HepG2 (cell line): ENCODE measurements at places on chromosomes 12 and 14. TPM values are rescaled to one million over a fixed set of nuclear protein-coding genes. Genes with fewer than 3 reads are reported as not detected.

The RASSF9 gene
- polyA plus RNA-seq, result not detected in 2 replicates

The TMEM52B gene
- not detected in 2 replicates for polyA plus RNA-seq

DNA sequence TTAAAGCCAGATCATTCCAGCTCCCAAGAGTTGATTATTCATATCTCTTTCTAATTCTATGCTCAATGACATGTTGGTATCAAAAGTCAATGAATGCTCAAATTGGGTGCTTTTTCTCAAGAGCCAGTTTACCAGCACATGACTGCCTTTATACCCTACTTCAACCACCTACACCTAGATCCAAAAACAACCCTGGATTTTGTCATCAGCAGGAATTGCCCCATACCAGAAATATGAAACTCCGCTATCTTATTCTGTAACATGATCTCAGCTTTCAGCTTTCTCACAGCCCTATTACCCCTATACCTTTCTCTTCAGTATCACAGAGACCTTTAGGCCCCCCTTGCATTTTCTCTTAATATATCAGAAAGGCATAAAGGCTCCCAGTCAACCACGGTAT lies 32.3 kb upstream of the ESR2 start:
- no peak for DNase-seq

- DNase-seq, result no peak
Measured at GRCh38 chr12:112096667-112097066, 11.9 kb downstream of the NAA25 start.

DNA sequence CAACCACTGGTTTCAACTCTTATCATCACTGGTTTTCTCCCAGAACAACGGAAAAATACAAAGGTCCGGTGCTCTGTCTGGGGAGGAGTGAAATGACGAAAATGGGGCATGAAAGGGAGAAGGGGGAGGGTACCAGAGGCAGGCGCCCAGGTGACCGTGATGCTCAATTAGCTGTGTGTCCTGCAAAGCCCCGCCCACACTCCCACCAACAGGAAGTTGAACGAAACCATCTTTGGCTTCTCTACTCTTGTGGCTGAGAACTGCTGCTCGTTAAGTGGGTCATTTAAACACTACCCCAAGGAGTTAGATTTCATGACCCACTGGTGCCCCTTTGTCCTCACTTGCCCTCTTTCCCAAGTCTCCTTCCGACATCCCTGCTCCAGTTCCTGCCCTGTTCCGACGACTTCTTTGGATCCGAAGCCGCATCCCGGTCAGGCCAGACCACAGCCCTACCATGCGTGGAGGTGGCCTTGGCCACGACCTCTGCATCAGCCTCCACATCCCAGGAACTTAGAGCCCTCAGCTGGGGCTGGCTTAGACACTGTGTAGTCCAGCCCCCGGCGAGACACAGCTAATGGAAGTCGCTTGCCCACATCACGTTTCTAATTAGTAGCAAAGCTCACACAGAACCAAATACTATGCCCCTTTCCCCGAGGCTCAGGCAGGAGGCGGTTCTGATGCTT lies 11.4 kb upstream of the LRTM2 start:
- DNase-seq, result no peak

GRCh38 chr12:117967512-117967911 lies 1.3 kb downstream of the KSR2 start:
- no peak for DNase-seq

- DNase-seq, result no peak
Measured at GRCh38 chr14:84622357-84622756, 907.6 kb upstream of the FLRT2 start.

GRCh38 chr12:111100003-111100402 lies 179.6 kb upstream of the MYL2 start:
- DNase-seq, result no peak

GRCh38 chr12:42213954-42214426 lies 24.1 kb downstream of the YAF2 start:
- DNase-seq, result no peak

GRCh38 chr14:81562818-81563217 lies 29.2 kb upstream of the SEL1L start:
- DNase-seq, result no peak

DNA sequence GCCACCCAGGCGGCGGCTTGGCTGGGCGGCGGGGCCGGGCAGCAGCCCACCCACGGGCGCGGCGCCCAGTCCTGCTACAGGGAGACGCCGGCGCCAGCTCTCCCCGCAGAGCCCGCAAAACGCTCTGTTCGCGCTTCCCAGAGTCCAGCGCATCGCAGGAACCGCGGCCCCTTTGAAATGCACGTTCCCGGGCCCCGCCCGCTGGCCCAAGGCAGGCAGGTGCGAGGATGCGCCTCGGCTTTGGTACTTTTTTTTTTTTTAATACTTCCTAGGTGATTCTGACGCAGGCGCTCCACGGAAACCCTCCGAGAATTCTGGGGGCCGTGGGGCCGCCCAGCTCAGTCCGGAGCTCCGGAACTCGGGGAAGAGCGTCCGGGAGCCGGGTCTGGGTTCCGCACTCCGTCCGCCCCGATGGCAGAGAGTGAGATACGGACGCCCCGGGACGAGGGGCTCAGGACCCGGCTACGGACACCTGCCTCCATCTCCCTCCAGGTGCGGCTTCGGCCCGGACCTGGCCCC lies 483 bp downstream of the POC1B start:
- DNase-seq, result peak; percentile 17

- DNase-seq, result no peak
Measured at GRCh38 chr14:34211732-34212131, 250.3 kb downstream of the SPTSSA start.

DNA sequence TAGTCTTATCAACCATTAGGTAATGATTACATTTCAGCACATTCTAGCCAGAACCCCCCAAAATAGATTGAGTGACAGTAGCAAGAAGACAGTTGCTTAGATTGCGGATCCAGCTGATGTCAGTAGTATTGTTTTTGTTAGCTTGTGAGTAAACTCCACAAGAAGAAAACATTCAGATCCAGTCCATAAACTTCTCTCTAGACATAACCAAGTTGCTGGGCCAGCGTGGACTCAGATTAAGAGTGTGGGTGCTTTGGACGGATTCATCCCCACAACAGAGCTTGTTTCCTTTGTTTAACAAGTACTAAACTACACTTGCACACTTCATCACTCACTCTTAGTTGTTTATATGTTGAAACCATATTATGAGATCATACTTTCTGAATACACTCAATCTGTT lies 293.4 kb downstream of the NPAS3 start:
- no peak for DNase-seq

DNA sequence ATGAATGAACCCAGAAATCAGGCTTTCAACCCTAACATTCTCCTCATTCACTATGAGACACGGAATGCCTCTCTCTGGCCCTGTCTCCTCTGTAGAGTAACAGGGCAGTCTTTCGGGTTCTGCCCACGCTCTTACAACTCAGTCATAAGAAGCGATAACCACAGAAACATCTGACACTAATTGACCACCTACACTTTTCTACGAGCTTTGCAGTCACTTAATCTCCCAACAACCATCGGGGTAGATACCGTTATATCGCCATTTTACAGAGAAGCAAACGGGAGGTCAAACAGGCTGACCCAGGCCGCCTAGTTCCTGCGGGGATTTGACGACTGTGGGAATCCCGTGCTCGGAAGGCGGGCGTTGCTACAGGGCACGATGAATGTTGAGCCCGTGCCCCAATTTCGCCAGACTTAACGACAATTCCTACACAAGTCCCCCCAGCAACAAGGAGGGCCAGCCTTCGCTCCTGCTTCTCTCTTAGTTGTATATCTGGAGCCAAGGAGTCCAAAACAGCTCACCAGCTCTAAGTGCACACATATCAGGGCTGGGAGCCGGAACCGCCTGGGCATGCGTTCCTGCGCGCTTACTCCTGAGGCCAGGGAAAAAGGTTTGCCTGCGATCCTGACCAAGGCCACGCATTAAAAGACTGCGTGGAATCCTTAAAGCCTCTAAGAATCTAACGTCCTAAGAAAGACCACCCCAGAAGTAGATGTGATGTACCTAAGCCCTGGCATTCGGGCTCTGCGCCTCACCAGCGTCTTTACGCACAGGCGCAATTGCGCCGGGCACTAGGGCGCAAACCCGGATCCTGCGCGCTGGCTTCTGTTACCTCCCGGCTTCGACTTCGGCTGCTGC lies 38.7 kb upstream of the TBX5 start:
- no peak for DNase-seq

DNA sequence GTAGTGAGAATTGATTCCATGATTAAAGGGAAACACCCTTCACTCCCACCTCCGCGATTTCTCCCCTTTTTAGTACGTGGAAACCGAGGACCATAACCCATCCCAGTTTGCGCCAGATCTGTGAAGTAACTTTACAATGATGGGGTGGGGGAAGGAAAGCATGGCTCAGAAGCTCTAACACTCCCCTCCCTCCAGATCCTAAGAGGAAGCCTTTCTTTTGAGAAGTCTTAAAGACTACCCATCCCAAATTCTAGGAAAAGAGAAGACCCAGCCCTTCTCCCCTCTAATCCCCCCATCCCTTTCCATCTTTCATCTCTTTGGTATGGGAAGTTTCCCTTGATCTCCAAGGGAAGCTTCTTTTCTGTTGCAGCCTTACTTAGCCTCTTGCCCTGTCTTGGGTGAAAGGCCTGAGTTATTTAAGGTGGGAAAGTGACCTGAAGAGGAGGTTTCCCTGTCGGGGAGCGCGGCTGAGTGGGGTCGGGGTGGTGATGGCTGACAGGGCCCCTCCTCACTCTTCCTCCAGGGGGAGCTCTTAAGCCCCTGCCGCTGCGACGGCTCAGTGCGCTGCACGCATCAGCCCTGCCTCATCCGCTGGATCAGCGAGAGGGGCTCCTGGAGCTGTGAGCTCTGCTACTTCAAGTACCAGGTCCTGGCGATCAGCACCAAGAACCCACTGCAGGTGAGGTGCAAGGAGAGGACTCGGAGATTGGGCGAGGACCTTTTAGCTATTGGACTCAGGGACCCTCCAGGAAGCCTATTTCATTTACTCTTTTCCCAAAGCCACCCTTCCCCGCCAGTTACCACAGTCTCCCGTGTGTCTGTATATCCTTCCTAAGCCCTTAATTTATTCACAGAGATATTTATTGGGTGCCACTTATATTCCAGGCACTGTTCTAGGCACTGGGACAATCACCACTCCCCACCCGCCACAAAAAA lies 1.8 kb downstream of the MARCHF9 start:
- no peak for DNase-seq

GRCh38 chr12:29245246-29245645 lies 96.2 kb downstream of the FAR2 start:
- DNase-seq, result no peak

DNA sequence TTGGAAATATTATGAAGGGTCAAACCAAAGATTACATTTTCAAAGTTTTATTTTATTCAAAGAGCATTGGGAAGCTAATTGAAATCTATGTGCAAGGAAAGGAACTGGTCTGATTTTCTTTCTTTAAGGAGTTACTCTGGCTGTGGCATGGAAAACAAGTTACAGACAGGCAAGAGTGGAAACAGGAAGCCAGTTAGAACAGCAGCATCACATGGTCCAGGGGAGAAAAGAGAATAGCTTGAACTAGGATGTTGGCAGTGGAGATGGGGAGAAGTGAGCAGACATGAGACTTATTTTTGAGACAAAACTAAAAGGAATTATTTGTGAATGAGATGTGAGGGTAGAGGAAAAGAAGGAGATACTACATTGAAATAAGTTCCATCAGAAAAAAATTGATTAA lies 3.4 kb downstream of the OR11G2 start:
- DNase-seq, result no peak
